ENCODE measurements at places on chromosomes 5 and 9.

GRCh38 chr5:107468276-107468675 lies 202.5 kb downstream of the EFNA5 start:
- no peaks in the 10 kb centered on the region for H3K27me3 ChIP-seq
- H3K27ac ChIP-seq: no peak overlapping the region
- H3K4me3 ChIP-seq: no peak overlapping the region
- H3K4me1 ChIP-seq: peaks cover 3% of the 10 kb centered on the region
- no peaks in the 10 kb centered on the region for H3K36me3 ChIP-seq

GRCh38 chr5:143448518-143448917 lies 45.0 kb upstream of the NR3C1 start:
- DNase-seq: no peak
- peaks cover 14% of the 10 kb centered on the region for H3K4me1 ChIP-seq
- H3K27me3 ChIP-seq: no peaks in the 10 kb centered on the region
- no peak overlapping the region for H3K4me3 ChIP-seq
- no peak overlapping the region for H3K27ac ChIP-seq
- no peaks in the 10 kb centered on the region for H3K36me3 ChIP-seq

GRCh38 chr5:166281433-166281832 lies 2010.0 kb upstream of the WWC1 start:
- DNase-seq: no peak
- no peak overlapping the region for H3K4me3 ChIP-seq
- no peaks in the 10 kb centered on the region for H3K27me3 ChIP-seq
- no peaks in the 10 kb centered on the region for H3K4me1 ChIP-seq
- no peak overlapping the region for H3K27ac ChIP-seq

GRCh38 chr5:87410931-87411330 lies 1.8 kb downstream of the CCNH start:
- peak overlapping the region; percentile 66 for H3K4me3 ChIP-seq
- no peaks in the 10 kb centered on the region for H3K27me3 ChIP-seq
- DNase-seq: no peak
- H3K36me3 ChIP-seq: peaks cover 46% of the 10 kb centered on the region
- H3K27ac ChIP-seq: peak overlapping the region; percentile 36
- peaks cover 39% of the 10 kb centered on the region for H3K4me1 ChIP-seq

- H3K4me1 ChIP-seq: no peaks in the 10 kb centered on the region
- no peak overlapping the region for H3K27ac ChIP-seq
- DNase-seq: no peak
- no peaks in the 10 kb centered on the region for H3K27me3 ChIP-seq
Observed at GRCh38 chr5:98200726-98201541, 572.5 kb upstream of the RGMB start.

DNA sequence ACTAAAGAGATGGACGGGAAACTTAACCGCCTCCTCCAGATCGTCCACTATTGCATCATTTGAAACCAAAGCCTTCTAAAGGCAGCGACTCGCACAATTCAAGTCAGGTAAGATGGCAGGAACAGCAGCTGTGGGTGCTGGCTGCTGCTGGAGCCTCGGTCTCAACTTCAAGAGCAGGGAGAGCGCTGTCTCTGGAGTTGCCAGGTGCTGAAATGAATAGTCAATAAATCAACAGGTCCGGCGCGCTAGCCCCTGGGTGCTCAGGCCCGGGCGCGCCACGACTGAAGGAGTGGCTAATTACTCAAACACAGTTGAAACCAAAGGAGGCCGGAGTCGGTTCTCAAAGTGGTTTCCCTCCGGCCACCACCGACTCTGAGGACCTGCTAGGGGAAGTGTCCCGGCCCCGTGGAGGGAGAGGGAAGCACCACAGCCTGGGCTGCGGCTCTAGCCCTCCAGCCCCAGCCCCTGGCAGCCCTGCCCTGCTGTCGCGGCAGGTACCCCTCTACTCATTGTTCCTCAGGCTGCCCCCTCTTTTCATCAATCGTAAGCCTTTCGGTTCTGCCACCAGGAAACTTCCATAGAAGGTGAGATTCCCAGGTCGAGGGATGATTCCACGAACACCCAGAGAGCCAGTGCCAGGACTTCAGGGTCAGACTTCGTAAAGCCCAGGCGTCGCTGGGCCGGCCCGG lies 804 bp downstream of the TTC39B start:
- H3K27me3 ChIP-seq: no peaks in the 10 kb centered on the region
- H3K27ac ChIP-seq: peak overlapping the region; percentile 77
- peak overlapping the region; percentile 97 for H3K4me3 ChIP-seq
- peak; percentile 38 for DNase-seq
- H3K4me1 ChIP-seq: peaks cover 30% of the 10 kb centered on the region
- H3K36me3 ChIP-seq: peaks cover 2% of the 10 kb centered on the region

DNA sequence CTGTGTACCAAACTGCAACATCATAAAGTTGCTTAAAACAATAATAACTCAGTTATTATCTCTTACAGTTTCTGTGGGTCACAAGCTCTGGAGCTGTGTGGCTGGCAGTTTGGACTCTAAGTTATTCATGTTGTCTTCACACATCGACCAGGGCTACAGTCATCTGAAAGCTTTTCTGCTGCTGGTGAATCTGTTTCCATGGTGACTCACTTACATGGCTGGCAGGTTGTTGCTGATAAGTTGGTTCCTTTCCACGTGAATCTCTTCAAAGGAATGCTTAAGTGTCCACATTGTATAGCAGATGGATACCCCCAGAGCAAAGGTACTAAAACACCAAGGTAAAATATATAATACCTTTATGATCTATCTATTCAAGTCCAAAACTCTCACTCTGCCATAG lies 44.8 kb upstream of the CYLC2 start:
- no peaks in the 10 kb centered on the region for H3K4me1 ChIP-seq
- no peak for DNase-seq
- no peak overlapping the region for H3K27ac ChIP-seq
- H3K27me3 ChIP-seq: no peaks in the 10 kb centered on the region

GRCh38 chr5:134122530-134122929 lies 8.0 kb downstream of the TCF7 start:
- no peak overlapping the region for H3K4me3 ChIP-seq
- H3K4me1 ChIP-seq: peaks cover 56% of the 10 kb centered on the region
- no peaks in the 10 kb centered on the region for H3K27me3 ChIP-seq
- DNase-seq: no peak

- peaks cover 6% of the 10 kb centered on the region for H3K27me3 ChIP-seq
- no peaks in the 10 kb centered on the region for H3K36me3 ChIP-seq
- H3K4me3 ChIP-seq: no peak overlapping the region
- H3K4me1 ChIP-seq: peaks cover 2% of the 10 kb centered on the region
- no peak overlapping the region for H3K27ac ChIP-seq
Observed at GRCh38 chr9:94668418-94668927, 29.2 kb upstream of the FBP1 start.

- H3K27me3 ChIP-seq: no peaks in the 10 kb centered on the region
- DNase-seq: no peak
- H3K4me3 ChIP-seq: no peak overlapping the region
- no peaks in the 10 kb centered on the region for H3K4me1 ChIP-seq
Observed at GRCh38 chr9:69279084-69279731, 45.8 kb upstream of the ENTREP1 start.
